GM04504 (cell line): ENCODE measurements at places on chromosomes 13 and 19.

DNA sequence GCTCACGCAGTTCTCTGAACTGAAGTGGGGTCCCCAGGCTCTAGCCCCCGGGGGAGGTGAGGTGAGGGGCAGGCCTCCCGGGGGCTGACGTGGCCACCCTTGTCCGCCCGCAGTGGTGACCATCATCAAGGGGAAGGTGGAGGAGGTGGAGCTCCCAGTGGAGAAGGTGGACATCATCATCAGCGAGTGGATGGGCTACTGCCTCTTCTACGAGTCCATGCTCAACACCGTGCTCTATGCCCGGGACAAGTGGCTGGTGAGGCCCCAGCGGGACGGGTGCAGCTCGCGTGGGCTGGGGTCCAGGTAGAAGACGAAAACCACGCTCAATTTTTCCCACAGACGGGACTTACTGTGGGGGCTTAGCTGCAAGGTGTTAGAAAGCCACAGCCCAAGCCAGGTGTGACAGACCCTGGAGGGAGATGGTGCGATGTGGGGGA lies 5.6 kb upstream of the ADM5 start:
- no peak for DNase-seq

GRCh38 chr13:32314271-32315237 lies 609 bp downstream of the ZAR1L start:
- DNase-seq, result no peak

GRCh38 chr13:110583178-110583865 lies 21.8 kb upstream of the RAB20 start:
- DNase-seq, result no peak

DNA sequence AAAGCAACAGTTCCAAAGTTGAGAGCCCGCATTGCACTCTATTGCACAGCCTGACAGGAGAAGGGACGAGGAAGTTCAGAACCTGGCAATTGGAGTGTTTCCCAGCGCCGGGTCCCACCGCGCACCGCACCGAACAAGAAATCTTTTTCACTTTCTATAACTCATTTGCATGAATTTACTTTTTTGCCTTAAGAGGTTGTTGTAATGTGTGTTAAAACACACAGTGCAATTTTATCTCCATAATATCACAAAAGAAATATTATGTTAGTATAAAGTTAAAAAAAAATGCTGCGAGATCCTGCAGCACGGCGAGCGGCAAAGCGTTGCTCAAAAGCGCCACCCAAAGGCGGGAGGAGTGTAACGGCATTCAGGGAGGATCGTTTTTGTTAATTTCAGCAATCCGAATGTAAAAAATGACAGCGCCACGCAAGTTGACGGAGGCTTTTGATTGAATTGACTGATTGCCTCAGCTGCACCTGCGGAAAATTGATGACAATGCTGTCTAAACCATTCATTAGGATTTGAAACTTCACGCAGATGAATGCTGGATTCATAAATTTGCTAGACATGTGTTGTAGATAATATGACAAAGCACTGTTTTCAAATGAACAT lies 303.6 kb upstream of the ZNF507 start:
- no peak for DNase-seq

GRCh38 chr13:31639443-31640163 lies 99.7 kb upstream of the RXFP2 start:
- DNase-seq, result no peak

DNA sequence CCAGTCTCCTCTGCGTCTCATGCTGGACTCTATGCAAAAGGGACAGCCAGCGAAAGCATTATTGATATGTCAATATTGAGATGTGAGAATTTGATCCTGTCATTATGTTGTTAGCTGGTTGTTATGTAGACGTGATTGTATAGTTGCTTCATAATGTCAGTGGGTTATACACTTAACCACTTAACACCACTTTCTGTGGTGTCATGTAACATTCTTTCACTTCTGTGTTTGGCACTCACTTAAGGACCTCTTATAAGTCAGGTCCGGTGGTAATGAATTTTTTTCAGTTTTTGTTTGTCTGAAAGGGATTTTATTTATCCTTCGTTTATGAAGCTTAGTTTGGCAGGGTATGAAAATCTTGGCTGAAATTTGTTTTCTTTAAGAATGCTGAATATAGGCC lies 7.1 kb upstream of the SIGLEC7 start:
- DNase-seq, result no peak
